ENCODE measurements at places on chromosomes 5 and 9.

DNA sequence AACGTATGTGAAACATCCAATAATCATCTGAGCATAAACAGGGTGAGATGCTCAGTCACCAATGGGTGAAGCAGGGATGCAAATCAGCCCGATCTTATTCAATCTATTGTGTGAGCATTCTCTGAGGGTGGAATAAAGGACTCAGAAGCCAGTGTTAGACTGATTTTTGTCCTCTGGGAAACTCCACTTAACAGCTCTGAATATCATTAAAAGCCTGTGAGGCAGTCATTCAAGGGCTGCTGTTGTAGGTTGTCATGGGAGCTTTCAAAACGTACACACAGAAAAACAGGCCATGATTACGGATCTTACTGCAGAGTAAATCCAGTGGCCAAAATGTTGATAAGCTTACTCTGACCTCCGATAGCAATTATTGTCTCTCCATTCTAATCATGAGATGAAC, 266.5 kb upstream of the EFNA5 start:
- no peak for DNase-seq

DNA sequence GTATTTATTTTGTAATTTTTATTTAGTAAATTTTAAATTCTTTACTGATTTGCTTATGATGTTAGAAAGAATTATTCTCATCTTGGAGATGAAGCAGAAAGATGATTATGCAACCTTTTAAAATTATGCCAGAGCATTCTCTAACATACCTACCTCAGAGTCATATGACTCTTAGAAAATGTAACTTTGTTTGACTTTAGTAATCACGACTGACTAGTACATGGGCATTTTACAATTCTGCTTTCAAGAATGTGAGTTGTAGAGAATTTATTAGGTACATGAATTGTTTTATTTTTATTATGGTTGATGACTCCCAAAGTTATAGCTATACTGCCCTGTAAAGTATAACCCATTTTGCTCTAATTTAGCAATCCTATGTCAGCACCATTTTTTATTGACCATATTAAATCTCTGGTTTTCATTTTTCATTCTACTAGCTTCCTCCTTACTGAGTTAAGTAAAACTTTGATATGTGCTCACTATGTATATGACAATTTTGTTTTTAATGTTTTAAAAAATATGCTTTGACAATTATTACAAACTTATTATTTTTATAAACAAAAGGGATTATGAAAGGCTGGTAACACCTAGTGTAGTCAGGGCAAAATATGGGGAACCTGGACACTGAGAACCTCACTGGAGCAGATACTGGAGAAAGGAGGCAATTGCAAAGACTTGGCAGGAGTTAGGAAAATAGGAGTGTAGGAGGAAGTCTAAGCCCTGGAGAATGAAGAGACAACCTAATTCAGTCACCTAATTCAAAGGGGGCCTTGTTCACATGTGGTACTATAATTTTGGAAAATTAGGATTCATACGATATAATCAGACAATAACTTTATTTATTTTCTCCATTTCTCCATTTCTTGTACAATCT, 249.7 kb upstream of the DAB2 start:
- DNase-seq = no peak

- DNase-seq = no peak
Observed at GRCh38 chr9:6133346-6134063, 82.1 kb upstream of the IL33 start.

GRCh38 chr5:172102913-172103626, 85.0 kb downstream of the STK10 start:
- DNase-seq = no peak

DNA sequence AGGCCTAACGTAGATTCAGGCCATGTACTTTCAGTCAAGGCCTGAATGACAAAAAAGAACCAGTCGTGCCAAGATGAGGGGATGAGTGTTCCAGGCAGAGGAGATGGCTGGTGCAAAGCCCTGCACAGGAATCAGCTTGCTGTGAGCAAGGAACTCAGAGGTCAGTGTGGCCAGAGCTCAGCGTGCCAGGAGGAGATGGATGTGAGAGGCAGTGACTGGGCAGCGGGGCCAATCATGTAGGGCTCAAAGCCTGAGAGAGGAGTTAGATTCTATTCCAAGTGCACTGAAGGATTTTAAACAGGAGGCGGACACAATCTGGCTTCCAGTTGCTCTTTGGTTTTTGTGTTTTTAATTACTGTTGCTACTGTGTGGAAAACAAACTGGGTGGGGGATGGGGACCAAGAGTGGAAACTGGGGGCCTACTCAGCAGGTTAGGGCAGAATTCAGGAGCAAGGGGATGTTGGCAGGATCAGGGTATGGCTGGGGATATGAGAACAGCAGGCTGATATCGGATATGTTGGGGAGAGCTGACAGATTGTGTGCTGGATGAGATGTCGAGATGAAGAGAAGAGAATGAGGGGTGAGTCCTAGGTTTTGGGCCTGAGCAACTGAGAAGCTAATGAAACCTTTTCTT, 64.3 kb downstream of the ANGPTL2 start:
- DNase-seq = no peak

DNA sequence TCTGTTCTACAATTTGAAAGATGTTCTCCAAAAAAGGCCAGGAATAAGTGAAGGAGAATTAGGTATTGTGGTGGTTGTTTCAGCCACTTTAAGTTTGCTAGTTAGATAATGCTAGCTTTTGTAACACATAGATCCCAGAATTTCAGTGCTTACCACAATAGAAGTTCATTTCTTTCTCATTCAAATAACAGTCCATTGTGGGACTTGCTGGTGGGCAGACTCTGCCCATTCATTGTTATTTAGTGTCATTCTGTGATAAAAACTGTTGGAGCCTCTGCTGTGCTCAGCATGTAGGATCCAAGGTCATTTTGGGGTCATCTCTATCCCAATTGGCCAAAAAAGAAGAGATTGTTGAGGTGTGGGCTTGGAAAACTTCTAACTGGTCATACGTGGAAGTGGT, 106.8 kb downstream of the CCDC192 start:
- no peak for DNase-seq

DNA sequence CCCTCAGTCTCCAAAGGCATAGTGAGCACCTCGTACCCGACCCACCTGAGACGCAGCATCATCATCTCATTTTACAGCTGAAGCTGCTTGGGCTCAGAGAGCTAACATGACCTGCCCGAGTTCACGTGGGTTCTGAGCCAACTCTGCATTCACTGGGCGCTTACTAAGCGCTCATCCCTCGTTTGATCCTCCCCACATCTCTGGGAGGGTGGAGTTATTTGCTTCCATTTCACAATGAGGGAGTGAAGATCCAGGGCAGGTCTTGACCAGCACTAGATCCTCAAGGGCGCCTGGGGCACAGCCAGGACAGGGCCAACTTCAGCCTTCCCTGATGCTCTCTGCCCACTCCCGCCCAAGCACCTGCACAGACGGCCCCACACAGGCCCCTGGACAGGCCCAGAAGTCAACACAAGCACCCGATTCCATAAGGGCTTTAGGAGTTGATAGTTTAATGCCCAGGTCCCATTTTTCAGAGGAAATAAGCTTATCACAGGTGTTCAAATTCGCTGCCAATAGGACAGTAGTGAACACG, 80.8 kb downstream of the HRH2 start:
- no peak for DNase-seq

- no peak for DNase-seq
Observed at GRCh38 chr5:96254980-96255691, 177.9 kb downstream of the PCSK1 start.

DNA sequence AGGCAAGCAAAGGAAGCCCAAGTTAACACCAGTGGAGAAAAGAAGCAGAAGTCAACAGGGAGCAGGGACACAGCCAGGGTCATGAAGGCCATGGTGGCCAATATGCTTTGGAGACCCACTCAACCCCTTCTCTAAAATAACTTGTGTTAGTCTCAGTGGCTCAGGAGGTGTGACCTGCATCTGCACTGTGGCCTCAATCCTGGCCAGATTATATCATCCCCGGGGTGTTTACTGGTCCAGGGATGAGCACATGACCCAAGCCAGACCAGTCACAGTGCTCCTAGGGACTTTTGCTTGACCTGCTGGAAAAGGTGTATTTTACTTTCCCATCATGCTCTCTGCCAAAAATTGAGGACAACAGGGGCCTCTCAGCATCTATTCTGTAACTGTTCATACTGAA, 105.2 kb downstream of the DPYSL3 start:
- no peak for DNase-seq

DNA sequence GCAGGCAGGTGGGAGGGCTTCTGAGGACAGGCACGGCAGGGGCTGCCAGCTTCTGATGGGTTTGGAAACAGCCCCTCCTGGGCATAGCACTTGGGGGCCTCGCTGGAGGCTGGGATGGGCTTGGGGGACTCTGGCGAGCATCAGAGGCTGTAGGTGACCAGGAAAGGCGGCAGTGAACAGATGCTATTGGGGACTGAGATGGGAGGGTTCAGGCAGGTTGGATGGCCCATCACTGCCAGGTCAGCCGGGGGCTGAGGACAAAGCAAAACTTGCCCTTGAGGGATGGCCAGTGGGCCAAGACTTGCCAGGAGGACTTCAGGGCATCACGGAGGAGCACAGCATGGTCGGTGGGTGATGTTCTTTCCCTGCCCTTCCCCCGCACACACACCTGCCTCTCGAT, 6.7 kb downstream of the AIF1L start:
- no peak for DNase-seq

DNA sequence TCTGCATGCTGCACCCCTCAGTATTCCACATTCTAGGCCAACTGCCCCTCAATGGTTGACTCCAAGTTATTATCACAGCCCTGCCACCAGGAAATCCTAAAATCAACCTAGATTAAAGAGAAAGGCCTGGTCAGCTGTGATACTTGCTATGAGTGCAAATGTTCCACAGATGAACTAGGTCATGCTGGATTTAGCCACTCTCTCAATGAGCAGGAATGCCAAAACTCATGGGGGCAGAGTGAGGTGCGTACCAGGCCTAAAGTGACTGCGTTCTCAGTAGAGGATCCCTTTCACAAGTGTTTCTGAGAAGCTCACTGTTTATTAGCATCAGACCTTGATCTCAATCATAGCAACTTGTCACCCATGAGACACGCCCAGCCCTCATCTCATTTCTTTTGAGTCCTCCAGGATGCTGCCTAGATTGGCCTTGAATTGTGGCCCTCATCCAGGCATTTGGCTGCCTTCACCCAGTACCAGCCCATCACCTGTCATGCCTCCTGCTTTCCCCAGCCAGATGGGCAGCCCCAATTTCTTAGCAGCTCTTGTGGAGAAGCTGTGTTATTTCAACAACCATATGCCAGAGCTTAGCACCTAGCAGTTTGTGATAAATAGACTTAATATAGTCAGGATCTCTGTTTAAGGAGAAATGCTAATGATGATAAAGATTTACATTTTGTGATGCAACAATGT, 383.9 kb downstream of the CTNND2 start:
- no peak for DNase-seq

GRCh38 chr9:5876026-5876425, 14.7 kb upstream of the MLANA start:
- no peak for DNase-seq

DNA sequence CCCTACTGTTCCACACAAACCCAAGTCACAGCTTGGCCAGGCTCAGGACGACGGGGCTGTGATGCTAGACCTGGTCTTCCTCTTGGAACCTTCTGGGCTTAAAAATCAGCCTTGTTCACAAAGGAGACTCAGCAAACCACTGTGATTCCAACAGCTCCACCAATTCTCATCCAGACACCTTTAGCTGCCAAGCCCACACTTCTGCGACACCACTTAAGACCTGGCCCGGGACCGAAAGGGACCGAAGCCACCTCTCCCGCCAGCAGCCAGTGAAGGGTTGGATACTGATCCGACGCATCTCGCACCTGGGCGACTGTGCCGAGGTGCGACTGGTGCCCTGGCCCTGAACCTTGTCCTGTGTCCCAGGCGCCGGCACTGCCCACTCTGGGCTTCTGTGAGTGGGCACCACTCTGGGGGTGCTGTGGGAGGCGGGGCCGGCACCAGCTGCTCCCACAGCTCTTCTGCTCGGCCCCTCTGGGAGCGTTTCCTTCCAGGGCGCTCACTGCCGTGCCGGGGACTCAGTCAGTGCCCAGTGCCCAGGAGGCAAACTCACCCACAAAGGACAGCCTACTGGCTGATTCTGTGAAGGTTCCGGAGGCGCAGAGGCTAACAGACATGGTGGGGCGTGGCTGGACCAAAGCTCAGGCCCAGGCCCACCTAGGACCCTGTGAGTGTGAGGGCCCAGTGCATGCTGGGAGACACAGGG, 50.9 kb downstream of the EXD3 start:
- no peak for DNase-seq

DNA sequence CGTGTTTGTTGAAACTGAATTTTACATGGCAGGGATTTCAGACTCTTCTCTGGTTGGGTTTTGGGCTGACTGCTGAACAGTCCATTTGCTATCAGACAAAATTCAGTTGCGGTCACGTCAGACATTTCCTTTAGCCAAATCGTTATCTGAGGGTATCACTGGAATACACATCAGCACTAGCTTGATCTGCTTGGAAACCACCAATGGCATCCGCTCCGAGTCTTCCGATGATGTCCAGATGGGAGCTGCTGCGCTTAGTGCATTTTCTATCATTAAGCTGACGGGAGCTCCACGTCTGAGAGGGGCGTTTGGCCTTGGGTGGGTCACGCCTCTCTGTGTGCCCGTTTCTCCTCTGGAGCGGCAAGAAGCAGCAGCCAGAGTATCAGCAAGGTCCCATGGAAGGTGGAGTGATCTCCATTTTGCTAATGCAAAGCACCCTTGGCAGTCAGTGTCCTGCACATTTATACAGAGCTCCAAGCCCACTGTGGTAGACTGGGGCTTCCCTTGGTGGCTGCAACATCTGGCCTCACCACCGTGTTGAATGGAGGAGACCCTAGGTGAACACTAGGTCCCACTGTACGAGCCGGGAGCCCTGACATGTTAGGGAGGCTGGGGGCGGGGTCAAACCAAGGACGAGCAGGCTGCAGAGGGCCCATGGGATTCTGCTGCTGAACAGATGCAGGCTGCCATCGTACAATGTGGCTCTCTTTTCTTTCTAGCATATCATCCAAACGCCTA, 134.6 kb upstream of the PHYKPL start:
- no peak for DNase-seq

- no peak for DNase-seq
Observed at GRCh38 chr5:86554638-86555037, 63.1 kb upstream of the COX7C start.

DNA sequence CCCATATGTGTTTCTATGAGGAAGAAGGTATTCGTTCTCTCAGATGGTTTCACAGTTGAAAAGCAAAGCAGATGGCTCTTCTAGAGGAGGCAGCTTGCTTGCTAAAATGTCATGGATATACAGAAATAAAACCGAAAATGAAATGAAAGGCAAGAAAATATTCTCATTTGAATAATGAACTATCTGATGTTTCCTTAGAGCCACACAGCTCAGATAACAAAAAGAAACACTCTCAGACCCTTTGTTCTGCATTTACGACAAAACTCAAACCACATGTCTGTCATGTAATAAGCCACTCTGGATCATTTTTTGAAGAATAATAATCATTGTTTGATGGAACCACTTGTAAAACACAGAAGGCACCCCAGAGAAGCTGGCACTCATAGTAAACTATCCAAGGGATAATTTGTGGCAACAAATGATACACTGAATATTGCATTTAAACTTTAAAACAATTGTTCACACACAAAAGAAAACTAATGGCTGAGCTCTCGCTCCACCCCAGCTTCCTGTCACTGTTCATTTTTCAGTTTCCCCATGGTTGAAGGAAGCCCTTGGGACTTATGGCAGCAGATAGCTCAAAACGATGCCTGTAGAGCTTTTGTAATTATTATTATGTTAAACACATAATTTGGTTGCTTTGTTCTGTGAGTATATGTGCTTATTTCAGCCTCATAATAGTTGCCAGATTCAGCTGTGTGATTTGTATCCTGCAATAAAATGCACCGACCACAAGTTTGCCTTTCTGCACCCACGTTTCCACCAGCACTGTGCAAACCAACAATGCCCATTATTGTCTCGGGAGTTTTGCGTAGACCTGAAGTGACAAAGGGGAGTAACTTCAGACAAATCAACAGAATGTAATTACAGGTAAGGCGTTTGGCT, 256.0 kb downstream of the TMEM167A start:
- no peak for DNase-seq
